Epithelial cell of prostate (primary cell): ENCODE measurements at places on chromosomes 6 and 20.

DNA sequence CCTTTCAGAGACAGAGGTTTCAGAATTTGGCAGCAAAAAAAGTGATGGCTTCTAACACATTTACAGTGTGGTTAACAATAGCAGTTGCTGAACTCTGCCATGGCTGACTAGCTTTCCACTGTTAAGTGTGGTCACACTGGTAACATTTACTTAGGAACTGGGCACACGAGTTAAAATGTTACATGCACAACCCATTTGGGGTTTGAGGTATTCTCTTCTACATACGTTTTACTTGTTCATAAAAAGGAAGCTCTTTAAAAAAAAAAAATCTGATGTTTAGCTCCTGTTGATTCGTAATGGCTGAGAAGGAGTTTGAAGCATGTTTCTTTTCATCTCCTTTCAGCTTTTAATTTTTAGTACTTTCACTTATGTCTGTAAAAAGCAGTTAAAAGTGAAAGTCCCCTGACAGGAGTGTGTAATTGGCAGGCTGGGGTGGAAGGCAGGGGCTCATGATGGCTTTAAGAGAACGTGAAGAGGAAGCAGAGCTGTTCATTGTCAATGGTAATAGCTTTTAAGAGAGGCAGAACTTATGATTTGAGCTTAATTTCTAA lies 245.9 kb downstream of the FARS2 start:
- DNase-seq = no peak

DNA sequence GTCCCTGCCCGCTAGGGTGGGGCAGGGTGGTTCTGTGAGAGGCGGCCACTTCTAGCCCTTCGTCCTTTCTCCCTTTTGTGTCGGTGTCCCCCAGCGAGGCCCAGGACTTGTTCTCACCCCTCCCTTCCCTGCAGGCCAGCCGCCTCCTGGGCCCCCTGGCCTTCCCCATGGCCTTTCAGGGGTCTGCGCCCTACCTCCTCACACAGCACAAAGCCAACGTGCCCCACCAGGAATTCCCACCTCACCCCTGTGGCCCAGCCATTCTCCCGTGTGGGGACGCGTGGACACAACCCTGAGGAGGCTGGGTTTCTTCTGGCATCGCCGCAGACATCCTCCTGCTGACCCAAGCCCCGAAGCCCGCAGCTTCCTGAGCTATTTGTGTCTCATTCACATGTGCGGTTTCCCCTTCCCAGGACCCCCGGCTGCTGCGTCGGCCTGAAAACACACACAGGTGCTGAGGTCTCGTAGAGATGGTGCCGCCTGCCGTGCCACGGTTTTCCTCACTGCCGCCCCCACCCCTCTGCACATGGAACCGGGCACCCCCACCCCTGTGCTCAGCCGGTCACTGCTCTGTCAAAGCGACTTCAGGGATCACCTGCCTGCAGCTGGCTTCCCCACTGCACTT lies 375.8 kb downstream of the CDH4 start:
- DNase-seq = no peak

GRCh38 chr6:111747829-111748228 lies 125.4 kb downstream of the FYN start:
- DNase-seq = no peak

DNA sequence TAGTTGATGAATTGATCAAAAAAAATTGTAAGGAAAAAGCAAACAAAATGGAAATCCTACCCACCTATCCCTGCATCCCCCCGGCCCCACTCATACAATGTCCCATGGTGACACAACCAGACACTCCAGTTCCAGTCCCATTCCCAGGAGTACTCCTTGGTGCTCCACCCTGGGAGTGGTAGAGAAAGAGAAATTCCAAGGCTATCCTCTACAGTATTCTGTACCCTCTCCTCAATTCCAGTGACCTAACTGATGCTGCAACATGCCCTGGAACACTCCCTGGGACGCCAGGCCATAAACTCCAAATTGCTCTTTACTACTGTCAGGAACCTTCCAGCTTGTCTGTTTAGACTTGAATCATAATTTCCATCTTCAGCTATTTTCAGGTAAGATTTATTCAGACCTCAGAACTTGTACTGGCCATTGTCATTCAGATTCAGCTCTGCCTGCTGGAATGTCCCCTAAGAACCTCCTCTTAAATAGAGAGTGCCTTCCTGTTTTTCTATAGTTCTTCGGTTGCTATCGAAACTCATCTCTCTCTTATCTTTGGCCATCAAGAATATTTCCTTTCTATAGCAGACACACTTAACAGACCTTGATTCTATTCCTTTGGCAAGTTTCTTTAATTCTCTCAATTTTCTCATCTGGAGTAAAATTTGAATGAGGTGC lies 8.7 kb downstream of the GPX6 start:
- DNase-seq = no peak

DNA sequence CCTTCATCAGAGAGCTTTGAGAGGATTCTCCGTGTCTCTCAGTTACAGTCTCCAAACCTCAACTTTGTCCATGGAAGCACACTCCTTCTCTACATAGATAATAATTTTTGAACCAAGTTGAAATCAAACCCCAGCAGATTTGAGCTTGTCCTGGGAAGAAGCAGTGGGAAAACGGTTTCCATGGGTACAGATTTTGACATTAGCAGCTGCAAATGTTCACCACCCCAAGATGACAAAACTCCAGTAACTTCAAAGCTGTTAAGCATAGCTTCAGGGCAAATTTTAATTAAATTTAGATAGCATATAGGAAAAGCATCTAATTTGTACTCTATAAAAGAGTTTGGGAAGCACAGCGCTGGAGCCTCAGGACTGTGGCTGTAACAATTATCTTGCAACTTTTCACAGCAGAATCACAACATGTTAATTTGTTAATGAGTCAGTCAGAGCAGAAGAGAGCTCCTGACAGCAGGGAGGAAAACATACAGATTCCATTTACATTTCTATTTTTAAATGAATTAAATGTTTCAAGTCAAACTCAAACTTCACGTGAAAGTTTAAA lies 240.7 kb downstream of the BMP7 start:
- no peak for DNase-seq

DNA sequence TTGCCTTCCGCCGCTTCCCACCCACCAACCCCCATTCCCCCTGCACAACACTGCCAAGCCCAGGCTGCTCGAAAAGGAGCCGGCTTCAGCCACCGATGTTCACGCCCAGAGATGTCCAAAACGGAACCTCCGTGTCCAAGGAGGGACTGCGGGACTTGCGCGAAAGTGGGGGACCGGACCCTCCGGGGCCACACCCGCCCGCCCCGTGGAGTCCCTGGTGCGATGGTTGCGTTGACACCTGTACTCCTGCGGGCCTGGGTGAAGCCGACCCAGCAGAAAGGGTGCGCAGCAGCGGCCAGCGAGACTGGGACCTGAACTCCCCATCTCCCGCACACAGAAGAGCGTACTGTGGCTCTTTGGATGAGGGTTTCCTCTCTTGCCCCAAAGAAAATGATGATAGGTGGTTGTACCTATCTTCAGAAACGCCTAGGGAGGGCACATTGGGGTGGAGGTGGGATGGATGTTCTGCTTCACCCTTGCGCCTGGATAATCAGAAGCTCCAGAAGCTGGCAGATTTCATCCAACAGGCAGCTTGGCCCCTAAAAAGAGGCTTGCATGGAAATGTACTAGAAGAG lies 1.9 kb upstream of the VGLL2 start:
- DNase-seq = no peak

GRCh38 chr6:170265655-170266054 lies 25.2 kb downstream of the DLL1 start:
- no peak for DNase-seq

DNA sequence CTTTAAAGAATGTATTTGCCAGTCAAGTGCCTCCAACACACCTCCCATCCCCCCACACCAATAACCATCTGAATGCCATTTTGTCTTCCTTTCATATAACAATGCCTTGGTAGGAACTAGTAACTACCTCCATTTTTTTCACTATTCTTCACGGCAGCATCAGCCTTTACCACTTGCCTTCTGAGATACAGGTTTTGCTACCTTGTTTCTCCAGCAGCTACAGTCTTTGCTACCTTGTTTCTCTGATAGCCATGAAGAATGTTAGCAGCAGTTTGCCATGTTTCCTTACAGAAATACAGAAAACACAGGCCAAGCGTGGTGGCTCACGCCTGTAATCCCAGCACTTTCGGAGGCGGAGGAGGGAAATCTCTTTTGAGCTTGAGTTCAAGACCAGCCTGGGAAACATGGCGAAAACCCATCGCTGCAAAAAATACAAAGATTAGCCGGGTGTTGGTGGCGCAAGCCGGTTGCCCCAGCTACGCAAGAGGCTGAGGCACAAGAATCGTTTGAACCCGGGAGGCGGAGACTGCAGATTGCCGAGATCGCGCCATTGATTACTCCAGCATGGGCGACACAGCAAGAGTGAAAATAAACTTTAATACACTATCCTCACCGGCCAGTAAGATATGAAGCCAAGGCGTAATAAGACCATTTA lies 100.9 kb downstream of the HFE start:
- DNase-seq = no peak

GRCh38 chr6:2030682-2031244 lies 214.6 kb downstream of the GMDS start:
- no peak for DNase-seq

- no peak for DNase-seq
Measured at GRCh38 chr6:43268782-43269272, 25.5 kb downstream of the TTBK1 start.

DNA sequence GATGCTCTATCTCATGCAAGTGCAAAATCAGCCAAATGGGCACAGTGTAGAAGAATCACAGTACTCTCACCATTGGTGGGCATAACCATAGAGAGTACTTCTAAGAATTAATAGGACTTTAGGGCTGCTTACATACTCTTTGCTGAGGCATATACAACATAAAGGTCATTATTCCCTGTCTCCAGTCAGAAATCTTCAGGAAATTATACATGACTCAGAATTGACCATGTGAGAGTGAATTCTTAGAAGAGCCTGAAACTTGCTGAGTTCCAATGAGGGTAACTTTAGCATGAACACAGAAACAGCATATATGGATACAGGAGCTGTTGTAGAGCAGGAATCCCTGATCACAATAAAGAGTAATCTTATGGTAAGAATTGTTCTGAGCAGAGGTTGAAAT lies 498.7 kb downstream of the TENT5A start:
- no peak for DNase-seq

GRCh38 chr6:155142168-155143028 lies 121.4 kb upstream of the CLDN20 start:
- no peak for DNase-seq

DNA sequence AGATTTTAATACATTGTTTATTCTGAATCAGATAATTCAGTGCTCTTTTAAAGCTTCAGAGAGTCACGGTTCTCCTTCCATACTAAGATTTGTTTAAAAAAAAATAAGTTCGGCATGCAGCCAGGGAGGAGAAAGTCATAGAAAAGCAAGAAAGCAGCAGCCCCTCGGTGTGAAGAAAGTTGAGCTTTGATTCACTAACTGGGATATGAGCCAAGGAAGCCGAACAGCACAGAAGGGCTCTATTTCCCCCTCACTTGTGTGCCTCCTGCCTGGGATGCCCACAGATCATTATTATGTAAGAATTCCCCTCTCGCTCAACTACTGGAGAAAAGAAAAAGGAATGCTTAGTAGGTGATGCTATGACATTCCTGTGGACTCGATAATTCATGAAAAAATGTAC lies 69.3 kb upstream of the SYNJ2 start:
- no peak for DNase-seq

DNA sequence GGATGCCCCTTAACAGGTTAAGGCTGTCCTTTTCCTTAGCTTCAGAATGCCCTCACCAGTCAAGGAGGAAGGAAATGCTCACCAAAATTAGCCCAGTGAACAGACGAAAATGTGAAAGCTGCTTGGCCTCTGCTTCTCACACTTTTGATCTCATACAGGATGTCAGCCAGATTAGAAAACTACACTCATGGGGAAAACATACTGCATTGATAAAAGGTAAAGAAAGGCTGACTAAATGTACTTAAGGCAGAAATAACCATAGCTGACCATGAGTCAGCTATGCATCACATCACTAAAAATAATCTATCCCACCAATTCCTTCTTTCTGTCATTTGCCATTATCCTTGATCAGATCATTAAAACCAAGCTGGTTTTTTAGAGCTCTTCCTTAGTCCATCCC lies 198.4 kb upstream of the TENT5A start:
- DNase-seq = peak; percentile 27

DNA sequence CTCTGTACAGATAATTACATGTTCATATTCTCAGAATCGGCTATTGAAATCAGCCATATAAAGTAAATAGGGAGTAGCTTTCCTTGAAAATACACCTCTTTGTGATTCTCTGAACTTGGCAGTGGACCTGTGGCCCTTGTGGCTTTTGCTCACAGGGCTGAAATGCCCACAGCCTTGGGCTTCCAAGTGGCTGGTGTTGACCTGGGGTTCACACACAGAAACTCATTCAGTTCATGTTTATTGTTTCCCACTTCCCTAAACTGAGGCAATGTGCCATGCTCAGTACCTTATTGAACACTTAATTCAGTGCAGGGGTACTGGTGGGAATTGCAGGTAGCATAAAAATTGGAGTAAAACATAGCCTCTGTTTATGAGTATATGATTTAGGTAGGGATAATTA lies 19.1 kb upstream of the TULP4 start:
- no peak for DNase-seq

DNA sequence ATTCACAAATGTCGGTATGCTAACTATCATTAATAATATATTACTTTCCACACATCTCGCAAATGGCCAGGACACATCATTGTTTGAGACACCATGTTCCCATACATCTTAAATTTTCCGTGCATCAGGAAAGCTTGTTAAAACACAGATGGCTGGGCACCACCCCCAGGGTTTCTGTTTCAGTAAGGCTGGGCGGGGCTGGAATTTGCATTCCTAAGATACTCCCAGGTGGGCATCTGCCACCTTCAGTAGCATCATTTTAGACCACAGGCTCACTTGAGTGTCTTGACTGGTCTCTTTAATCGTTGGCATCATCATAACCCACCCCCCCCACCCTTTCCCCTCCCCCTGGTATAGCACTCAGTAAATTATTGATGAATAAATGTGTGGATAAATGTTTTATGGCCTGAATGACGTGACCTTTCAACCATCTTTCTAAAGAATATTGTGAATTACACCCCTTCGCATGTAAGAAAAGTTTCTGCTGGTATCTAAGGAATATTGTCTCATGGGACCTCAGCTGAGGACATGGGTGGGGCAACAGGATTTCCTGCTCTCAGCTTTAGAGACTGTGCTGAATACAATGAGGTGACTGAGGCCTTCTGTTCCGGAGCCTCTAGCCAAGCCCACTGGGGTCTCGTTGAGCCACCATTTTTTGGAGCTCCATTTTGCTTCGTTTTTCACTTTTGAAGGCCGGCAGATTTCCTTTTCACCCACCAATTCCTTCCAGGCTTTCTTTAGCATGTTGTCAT lies 124.1 kb upstream of the NEDD9 start:
- no peak for DNase-seq

DNA sequence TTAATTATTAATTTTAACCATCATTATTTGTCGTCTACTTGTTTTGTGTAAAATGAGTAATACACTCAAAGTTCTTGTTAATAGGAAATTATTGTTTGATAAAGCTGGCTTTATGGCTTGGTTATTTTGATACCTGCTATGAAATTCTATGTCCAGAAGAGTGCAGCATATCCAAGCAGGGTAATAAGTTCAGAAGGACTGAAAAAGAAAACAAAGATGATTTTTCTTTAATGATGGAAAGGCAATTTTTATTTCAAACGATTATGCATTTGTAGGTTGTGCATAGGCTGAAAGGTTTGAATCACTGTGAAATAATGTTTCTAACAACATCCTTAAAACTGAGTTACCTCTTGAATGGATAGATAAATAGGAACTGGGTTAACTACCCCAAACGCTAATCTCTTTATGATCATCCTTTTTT lies 1.4 kb upstream of the MAN1A1 start:
- DNase-seq = no peak

GRCh38 chr6:131129689-131130553 lies 5.3 kb upstream of the AKAP7 start:
- DNase-seq = no peak
